MM.1S (cell line): ENCODE measurements at places on chromosomes 4 and X.

- H3K4me1 ChIP-seq, result no peaks in the 10 kb centered on the region
- H3K27ac ChIP-seq, result no peak overlapping the region
- no peaks in the 10 kb centered on the region for H3K27me3 ChIP-seq
Measured at GRCh38 chr4:85708468-85708867, 233.5 kb downstream of the ARHGAP24 start.

DNA sequence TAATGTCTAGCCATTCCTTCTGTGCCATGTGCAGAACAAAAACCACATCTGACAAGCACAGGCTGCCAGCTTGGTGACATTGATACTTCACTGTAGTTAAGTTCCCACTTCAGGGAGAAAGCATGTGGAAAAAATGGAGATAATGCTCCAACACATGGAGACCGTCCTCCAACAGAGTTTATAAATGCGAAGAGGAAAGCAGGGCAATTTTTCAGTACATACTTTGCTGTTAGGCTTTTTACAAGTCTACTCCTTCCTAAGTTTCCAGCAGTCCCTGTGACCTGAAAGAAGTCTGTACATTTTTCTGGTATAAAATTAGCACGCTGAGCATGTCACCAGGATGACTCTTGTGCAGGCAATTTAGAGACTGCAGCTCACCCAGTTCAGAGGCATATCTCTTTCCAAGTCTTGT, 766.9 kb upstream of the IGFBP7 start:
- no peak overlapping the region for H3K27ac ChIP-seq
- H3K4me1 ChIP-seq, result no peaks in the 10 kb centered on the region
- H3K4me3 ChIP-seq, result no peak overlapping the region
- no peaks in the 10 kb centered on the region for H3K36me3 ChIP-seq
- no peak for DNase-seq

GRCh38 chr4:109385260-109385659, 48.4 kb upstream of the SEC24B start:
- DNase-seq, result no peak
- no peaks in the 10 kb centered on the region for H3K36me3 ChIP-seq
- no peak overlapping the region for H3K27ac ChIP-seq
- H3K4me1 ChIP-seq, result peaks cover 20% of the 10 kb centered on the region
- no peak overlapping the region for H3K4me3 ChIP-seq

DNA sequence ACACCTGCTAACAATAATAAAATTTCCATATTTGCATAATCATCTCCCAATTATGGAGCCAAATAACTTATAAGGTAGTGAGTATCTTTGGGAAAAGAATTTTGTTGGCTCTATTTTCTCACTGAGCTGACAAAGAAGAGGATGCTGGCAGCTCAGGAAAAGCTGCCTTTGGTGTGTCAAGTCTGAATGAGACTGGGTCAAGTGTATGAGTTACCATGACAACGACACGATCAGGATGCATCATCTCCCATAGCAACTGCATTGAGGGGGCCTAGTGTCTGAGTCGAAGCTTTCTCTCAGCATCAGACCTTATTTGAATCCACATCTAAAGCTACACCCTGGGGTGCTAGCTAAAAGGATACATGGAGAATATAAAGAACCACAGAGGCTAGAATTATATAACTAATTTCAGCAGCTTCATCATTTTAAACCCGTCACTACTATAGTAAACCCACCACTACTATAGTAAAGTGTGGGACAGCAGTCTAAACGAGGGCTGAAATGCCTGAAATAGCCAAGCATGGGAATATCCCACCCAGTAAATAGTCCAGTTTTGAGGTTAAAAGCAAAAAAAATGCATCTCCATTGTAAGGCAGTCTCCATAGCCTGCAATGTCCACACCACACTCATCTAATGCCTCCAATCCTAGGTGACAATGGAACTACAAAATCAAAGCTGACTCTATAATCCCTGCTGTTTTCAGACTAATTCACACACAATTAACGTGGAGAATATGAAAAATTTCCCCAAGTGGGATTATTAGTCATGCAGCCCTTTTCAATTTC, 16.0 kb downstream of the GSPT2 start:
- no peaks in the 10 kb centered on the region for H3K27me3 ChIP-seq
- H3K27ac ChIP-seq, result no peak overlapping the region
- no peaks in the 10 kb centered on the region for H3K36me3 ChIP-seq
- H3K4me3 ChIP-seq, result no peak overlapping the region
- H3K4me1 ChIP-seq, result no peaks in the 10 kb centered on the region

GRCh38 chrX:148381603-148382002, 118.8 kb upstream of the AFF2 start:
- H3K4me1 ChIP-seq, result peaks cover 21% of the 10 kb centered on the region
- H3K36me3 ChIP-seq, result no peaks in the 10 kb centered on the region
- peak; percentile 26 for DNase-seq
- H3K4me3 ChIP-seq, result peak overlapping the region; percentile 64

- no peaks in the 10 kb centered on the region for H3K4me1 ChIP-seq
- no peaks in the 10 kb centered on the region for H3K27me3 ChIP-seq
- H3K4me3 ChIP-seq, result no peak overlapping the region
Measured at GRCh38 chrX:10769696-10770619, 149.6 kb upstream of the MID1 start.

- H3K36me3 ChIP-seq, result no peaks in the 10 kb centered on the region
- H3K27me3 ChIP-seq, result no peaks in the 10 kb centered on the region
- peak overlapping the region; percentile 88 for H3K27ac ChIP-seq
- peak; percentile 59 for DNase-seq
- peak overlapping the region; percentile 34 for H3K4me3 ChIP-seq
- peaks cover 24% of the 10 kb centered on the region for H3K4me1 ChIP-seq
Measured at GRCh38 chrX:46628460-46629371, 55.2 kb downstream of the CHST7 start.

GRCh38 chrX:41308884-41309647, 24.9 kb upstream of the DDX3X start:
- H3K4me3 ChIP-seq, result no peak overlapping the region
- peaks cover 5% of the 10 kb centered on the region for H3K4me1 ChIP-seq
- no peak overlapping the region for H3K27ac ChIP-seq
- no peaks in the 10 kb centered on the region for H3K27me3 ChIP-seq
- no peak for DNase-seq

DNA sequence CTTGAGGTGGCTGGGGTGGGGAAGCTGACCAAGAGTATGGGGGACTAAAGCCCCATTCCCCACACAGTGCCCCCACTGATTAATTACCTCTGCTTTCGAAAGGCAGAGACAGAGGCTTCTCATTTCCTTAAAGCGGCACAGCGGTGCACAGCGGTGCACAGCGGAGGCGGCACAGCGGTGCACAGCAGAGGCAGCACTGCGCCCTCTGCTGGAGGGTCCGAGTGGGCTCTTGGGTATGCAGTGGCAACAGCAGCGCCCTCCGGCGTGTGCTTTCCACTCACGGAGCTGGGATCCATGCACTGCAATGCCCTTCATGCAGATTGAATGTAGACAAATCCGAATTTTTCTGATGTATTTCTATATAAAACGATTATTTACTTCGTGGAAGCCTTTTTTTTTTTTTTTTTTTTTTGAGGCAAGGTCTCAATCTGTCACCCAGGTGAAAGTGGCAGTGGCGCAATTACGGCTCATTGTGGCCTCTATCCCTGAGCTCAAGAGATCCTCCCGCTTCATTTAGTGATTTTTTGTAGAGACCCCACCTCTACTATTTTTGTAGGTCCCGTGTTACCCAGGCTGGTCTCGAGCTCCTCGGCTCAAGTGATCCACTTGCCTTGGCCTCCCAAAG, 19.7 kb upstream of the PRPS2 start:
- H3K36me3 ChIP-seq, result no peaks in the 10 kb centered on the region
- peak; percentile 69 for DNase-seq
- H3K4me1 ChIP-seq, result no peaks in the 10 kb centered on the region
- H3K4me3 ChIP-seq, result no peak overlapping the region
